ENCODE measurements at places on chromosomes 5 and 9.

- DNase-seq: no peak
Observed at GRCh38 chr5:32027093-32027716, 146.9 kb downstream of the GOLPH3 start.

GRCh38 chr9:90107726-90108655 is 503.2 kb downstream of the GADD45G start:
- no peak for DNase-seq

GRCh38 chr9:117882171-117882570 is 178.0 kb downstream of the TLR4 start:
- DNase-seq: no peak

- no peak for DNase-seq
Observed at GRCh38 chr9:116647515-116647809, 39.6 kb upstream of the TRIM32 start.

DNA sequence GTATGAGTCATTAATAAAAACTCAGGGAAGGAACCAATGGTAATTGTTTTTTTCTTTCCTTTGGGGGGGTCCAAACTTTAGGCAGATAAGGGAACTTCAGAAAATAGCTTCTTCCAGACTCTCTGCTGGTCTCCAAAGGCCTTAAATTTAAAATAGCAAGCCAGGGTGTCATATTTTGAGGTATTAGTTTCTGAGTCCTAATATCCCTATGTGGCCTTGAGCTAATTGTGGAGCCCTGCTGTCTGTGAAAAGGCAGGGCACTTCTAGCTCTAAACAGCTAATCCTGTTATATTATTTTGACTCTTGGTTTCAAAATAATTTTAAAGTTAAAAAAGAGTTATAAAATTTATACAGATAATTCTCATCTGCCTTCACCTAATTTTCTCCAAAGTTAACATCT is 195.7 kb upstream of the PPP1R2B start:
- DNase-seq: no peak

DNA sequence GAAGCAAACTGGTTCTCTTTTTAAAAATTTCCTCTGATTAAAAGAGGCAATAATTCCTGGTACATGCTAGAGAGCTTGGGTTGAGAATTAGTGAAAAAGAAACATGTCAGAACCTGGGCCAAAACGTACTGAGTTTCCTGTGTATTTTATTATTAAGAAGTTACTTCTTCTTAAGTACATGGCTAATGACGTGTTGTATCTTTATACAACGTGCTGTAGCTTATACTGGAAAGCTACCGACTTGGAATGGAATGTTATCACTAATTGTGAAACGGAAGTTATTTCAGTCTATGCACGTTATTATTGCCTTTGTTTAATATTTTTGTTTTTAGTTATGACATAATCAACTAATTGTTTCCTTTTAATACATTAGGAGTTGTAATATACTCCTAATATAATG is 43.1 kb downstream of the ZNF366 start:
- no peak for DNase-seq

GRCh38 chr5:55538661-55539060 is 3.9 kb upstream of the PLPP1 start:
- DNase-seq: peak; percentile 42

DNA sequence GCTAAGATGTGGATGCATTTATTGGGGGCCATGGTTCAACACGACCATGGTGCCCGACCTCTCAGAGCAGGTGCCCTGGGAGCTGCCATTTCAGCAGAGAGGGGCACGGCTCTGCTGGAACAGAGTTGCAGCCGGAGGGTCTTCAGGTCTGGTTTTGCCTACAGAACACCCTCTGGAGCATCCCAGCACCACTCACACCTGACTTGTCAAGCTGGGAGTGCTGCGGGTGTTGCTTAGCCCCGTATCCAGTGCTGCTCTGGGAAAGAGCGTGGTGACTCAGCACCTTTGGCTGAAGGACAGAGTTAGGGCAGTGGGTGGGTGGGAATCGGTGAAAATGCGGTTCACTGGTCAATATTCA is 36.5 kb upstream of the IRX4 start:
- no peak for DNase-seq

DNA sequence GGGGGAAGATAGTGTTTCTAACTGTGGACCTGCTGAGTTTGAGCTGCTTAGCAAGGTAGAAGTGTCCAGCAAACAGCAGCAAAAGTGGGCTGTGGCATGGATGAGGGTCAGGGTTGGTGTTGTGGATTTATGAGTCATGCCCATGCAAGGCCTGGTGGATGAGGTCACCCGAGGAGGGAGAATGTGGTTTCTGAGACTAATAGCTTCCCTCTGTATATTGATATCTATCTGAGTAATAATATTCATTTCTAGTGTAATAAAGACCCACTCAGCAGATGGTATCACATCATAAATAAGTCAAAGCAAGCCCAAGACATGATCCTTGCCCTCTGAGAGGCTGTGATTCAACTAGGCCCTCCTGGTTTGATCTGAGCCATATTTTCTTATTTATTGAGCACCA is 597.8 kb upstream of the CLINT1 start:
- DNase-seq: no peak

- DNase-seq: no peak
Observed at GRCh38 chr9:111463048-111463447, 21.1 kb downstream of the ECPAS start.

- DNase-seq: no peak
Observed at GRCh38 chr5:178644826-178645545, 18.1 kb upstream of the CLK4 start.

- DNase-seq: no peak
Observed at GRCh38 chr5:126984632-126985031, 45.7 kb downstream of the MARCHF3 start.

DNA sequence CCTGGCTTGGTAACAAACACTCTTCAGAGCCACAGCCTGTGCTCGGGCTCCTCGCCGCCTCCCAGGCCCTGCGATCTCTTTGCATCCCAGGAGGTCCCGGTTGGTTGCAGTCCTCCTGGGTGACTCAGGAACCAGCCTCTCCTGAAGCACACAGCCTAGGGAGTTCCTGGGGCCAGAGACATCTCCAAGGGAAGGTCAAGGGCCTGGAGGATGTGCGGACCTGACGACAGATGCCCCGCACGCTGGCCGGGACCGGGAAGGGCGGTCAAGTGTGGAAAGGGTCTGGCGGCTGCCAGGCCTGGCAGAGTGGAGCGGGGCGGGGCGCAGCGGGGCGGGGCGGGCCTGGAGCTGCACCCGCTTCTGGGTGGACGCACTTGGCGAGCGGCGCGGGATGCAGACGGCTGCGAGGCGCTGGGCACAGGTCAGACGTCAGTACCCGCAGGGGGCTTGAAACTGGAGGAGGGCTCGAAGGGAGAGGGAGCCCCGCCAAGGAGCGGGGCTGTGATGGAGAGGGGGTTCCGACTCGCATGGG is 45.0 kb upstream of the PRSS3 start:
- DNase-seq: no peak

DNA sequence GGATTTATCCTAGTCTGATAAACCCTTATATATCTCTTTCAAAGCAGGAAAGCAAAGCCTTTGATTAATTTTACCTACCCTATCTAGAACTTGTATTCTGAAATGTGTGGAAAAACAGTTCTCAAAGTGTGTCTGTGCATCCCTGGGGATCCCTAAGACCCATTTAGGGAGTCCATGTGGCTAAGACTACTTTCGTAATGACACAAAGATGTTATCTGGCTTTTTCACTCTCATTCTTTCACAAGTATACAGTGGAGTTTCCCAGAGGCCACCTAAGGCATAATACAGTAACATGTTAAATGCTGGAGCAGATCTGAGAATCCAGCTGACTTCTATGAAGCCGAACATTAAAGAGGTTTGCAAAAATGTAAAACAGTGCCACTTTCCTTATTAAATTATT is 54.3 kb upstream of the TNFSF15 start:
- no peak for DNase-seq

- no peak for DNase-seq
Observed at GRCh38 chr5:8689773-8690172, 820.8 kb downstream of the MTRR start.

GRCh38 chr5:760363-761058 is 24.0 kb downstream of the ZDHHC11B start:
- DNase-seq: no peak

GRCh38 chr5:32329395-32329834 is 16.7 kb upstream of the MTMR12 start:
- DNase-seq: peak; percentile 72
